ENCODE measurements at places on chromosomes 2 and 18.

- peak; percentile 5 for DNase-seq
These were observed 1696.7 kb upstream of the PIK3C3 start for GRCh38 chr18:40258311-40258710.

DNA sequence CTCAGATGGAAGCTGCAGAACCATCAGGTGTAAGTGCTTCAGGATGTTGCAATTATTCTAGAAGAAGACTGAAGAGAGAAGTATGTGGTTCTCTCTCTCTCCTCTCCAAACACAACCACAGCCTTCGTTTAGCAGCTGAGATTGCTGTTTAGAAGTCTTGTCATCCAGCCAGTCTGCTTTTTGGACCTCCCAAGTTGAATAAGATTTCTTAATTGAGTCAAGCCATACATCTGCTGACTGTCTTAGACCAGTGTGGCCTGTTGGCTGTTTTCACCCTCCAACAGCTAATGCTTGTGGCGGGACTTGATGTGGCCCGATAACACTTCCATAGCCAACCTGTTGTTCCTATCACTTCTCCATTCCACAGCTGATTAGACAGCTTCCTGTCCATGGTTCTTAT lies 91.3 kb upstream of the TMEM17 start:
- DNase-seq = peak; percentile 67

DNA sequence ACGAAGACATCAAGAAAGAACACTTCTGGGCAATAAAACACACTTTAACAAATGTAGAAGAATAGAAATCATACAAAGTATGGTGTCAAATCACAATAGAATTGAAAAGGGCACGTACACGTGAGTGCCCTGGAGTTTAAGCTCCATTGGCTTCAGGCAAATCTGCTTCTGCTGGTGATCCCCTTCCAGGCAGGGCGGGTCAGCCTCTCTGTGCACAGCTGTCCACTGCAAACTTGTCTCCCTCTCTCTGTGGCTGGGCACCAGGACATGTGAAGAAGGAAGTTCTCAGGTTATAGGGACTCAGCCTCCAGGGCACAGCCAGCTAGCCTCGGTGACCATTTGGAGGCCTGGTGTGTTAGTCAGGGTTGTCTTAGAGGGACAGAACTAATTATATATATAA lies 66.0 kb downstream of the ST3GAL5 start:
- no peak for DNase-seq

DNA sequence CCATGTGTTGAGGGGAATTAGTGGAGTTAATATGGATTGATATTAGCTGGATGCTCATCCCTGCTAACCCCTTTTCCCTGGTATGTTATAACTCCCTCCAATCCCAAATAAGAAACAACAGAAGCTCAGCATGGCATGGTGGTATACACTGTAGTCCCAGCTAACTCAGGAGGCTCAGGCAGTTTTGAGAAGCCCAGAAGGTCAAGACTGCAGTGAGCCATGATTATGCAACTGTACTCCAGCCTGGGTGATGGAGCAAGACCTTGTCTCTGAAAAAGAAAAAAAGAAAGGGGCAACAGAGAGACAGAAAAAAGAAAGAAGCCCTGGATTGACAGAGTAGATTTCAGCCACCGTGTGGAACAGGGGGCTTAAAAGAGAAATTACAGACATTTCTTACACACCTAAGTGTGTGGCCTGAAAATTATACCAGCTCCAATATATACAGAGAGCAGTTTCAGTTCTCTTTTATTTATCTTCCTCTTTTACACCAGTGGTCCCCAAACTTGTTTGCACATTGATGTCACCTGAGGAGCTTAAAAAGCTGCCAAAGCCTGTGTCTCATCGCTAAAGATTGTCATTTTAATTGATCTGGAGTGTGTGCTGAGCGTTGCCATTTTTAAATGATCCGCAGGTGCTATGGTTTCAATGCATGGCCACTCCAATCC lies 203.6 kb downstream of the UBE2E3 start:
- DNase-seq = no peak

- DNase-seq = no peak
These were observed 589 bp upstream of the DAW1 start for GRCh38 chr2:227870710-227871374.

DNA sequence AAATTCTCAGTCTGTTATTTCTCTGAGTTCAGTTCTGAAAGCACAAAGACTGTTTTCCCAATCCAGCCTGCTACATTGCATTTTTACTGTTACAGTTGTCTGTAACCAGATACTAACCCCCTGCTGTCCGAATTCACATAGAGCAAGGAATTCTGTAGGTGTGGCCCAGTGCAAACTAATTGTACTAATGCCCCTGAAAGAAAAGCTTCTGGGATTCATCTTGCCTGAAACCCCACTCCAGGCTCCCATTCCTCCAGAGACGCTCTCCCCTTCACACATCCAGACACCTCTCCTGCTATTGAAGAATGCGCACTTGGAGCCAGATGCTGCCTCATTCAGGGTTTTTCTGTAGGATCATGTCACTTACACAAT lies 127.0 kb downstream of the TTC32 start:
- DNase-seq = peak; percentile 20

- no peak for DNase-seq
These were observed 142.1 kb downstream of the ASXL3 start for GRCh38 chr18:33720133-33720532.

DNA sequence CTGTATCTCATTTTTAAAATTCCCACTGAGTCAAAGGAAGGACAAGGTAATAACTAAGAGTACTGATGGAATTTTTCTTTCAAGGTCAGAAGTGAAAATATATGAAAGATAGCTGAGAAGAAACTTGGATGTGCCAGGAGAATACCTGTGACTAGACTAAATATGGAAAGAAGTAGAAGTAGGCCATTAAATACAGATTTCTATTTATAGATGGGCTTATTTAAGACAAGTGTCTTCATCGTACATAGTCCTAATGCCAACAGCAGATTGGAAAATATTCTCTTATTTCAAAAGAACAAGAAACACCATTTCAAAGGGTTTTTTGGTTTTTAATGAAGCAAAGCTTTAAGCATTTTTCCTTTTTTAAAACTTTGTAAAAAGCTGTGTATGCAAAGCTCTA lies 22.0 kb downstream of the UGP2 start:
- DNase-seq = no peak

- DNase-seq = no peak
These were observed 32.8 kb downstream of the MAIP1 start for GRCh38 chr2:199988151-199988550.

DNA sequence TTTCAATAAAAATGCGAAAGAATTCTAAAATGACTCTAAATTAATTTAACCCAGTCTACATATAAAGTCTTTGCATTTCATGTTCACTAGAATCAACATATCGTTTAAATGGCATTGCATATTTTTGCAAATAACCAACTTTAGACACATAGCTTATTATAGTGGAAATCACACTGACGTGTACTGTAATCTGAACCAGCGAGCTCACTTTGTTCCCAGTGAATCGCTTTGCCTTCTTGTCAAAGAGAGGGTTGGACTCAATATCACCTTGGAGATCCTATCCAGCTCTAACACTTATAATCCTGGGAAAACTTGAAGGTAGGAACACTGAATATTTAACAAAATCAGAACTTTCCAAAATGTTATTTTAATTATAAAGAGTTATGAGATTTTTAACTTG lies 108.2 kb downstream of the GALNT1 start:
- no peak for DNase-seq

DNA sequence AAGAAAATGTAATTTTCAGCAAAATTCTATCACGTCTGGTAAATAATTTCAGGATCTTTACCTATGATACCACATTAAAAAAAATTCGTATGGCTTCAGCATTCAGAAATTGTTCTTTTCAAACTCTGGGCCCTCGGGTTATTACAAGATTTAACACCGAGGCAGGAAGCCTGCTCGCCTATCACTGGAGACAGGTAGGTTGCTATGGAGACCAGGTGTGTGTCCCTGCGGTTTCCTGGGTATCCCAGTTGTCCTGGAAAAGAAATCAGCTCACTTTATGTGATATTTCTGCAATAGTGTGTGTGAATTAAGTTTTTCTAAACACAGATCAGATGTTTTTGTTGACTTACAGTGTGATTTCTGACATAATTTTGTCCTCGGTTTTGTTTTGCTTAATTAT lies 14.2 kb downstream of the HPCAL1 start:
- no peak for DNase-seq

GRCh38 chr2:186399082-186399644 lies 86.9 kb upstream of the ZC3H15 start:
- no peak for DNase-seq

- no peak for DNase-seq
These were observed 110.5 kb downstream of the CCDC148 start for GRCh38 chr2:158346032-158346431.

DNA sequence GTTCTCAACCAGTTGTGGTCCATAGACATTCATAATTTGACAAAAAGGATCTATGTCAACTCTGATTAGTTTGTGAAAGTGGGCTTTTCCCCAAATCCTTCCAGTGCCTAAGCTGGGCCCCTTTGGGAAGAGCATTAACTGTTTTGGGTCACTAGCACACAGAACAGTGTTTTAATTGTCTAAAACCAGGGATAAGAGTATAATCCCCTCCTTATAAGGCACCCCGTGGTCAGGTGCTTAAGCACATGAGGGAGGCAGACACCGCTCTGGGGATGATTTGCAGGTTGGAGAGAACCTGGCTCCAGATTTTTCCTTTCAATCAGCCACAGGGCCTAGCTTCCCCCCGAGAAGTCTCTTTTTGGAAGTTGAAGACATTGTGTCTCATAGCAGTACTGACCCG lies 53.6 kb upstream of the RFX8 start:
- no peak for DNase-seq

DNA sequence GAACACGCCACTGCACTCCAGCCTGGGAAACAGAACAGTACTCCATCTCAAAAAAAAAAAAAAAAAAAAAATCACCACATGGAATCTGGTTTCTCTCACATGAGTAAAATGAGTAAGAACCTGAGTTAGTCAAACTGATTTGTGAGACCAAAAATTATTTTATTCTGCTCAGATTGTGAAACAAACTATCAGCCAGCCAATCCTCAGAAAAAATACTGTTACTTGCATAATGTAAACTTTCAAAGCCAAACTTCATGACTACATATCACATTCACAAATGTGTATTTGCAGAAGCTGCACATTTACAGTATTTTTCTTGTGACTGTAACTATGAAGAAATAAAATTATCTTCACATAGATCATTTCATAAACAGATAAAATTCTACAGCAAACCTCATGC lies 23.2 kb downstream of the SUMO1 start:
- no peak for DNase-seq

DNA sequence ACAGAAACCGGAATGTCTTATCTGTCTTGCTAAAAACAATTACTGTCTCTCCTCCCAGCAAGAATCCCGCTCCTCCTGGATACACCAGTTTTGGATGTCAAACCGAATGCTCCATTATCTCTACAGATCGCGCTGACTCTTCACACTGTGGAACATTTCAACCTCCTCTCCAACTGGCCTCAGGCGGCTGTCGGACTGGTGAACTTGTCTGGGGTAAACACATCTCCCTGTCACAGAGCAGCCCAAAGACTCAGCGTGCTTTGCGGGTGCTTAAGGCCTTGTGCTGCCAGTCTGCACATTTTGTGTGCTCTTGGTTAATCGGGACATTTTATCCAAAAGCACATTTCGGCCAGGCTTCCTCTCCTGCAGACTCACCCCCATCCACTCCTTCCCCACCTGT lies 173.1 kb downstream of the ICOS start:
- peak; percentile 5 for DNase-seq

DNA sequence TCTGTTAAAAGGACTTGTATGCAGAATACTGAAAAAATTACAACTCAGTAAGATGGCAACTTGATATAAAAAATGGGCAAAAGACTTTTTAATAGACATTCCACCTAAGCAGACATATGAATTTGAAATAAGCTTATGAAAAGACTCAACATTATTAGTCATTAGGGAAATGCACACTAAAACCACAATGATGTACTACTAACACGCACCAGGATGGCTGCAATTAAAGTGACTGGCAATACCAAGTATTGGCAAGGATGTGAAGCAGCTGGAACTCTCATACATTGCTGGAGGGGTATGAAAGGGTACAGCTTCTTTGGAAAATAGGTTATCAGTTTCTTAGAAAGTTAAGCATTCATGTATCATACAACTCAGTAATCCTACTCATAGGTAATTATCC lies 3.2 kb upstream of the ENOSF1 start:
- no peak for DNase-seq

DNA sequence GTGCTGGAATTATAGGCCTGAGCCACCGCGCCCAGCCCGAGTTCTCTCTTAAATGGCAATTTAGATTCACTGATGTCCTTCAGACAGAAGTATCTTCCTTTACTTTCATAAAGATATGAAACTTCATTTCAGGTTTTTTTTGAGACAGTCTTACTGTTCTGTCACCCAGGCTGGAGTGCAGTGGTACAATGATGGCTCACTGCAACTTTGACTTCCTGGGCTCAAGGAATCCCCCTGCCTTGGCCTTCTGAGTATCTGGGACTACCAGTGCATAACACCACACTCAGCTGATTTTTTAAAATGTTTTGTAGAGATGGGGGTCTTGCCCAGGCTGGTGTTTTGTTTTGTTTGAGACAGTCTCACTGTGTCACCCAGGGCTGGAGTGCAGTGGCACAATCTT lies 13.2 kb downstream of the ITGB1BP1 start:
- no peak for DNase-seq

DNA sequence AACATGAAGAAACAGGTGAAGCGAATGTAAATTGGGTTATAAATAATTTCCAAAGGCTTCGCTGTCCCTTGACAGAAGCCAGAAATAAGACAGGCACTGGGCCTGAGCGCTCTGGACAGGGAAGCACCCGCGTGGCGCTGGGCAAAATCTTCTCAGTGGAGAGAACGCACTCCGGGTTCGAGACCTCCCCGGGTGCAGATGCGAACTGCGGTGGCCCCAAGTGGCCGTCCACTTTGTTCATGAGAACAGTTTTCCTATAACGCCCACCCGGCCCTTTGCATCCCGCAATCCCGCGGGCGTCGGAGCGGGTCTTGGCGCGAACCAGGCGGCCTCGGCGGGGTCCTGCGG lies 651 bp upstream of the DPYSL5 start:
- DNase-seq = no peak

All from cardiac muscle cell (in vitro differentiated cells and primary cell).